ENCODE measurements at places on chromosomes 7 and 10.

DNA sequence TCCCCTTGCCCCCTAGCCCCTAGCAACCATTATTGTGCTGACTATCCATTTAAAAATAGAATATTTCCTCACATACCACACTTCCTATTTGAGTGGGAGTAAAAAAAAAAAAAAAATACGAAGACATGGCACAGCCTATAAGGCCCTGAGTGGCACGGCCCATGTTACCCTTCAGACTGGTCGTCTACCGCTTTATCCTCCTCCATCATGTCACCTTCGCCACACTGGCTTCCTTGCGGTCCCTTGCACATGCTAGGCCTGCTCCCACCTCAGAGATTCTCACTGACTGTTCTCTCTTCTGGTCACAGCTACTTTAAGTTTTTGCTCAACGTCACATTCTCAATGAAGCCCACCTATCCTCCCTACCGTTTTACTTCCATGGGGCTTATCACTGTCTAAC, 130.3 kb downstream of the ATE1 start:
- DNase-seq: no peak

GRCh38 chr7:99365318-99366141, 9.0 kb upstream of the ARPC1B start:
- no peak for DNase-seq

- no peak for DNase-seq
Measured at GRCh38 chr10:127024685-127025435, 119.6 kb downstream of the DOCK1 start.

GRCh38 chr7:19215412-19215811, 70.2 kb upstream of the FERD3L start:
- DNase-seq: peak; percentile 58

GRCh38 chr7:32481921-32482320, 8.3 kb downstream of the LSM5 start:
- DNase-seq: no peak

GRCh38 chr7:115449689-115450088, 527.8 kb downstream of the MDFIC start:
- DNase-seq: no peak

DNA sequence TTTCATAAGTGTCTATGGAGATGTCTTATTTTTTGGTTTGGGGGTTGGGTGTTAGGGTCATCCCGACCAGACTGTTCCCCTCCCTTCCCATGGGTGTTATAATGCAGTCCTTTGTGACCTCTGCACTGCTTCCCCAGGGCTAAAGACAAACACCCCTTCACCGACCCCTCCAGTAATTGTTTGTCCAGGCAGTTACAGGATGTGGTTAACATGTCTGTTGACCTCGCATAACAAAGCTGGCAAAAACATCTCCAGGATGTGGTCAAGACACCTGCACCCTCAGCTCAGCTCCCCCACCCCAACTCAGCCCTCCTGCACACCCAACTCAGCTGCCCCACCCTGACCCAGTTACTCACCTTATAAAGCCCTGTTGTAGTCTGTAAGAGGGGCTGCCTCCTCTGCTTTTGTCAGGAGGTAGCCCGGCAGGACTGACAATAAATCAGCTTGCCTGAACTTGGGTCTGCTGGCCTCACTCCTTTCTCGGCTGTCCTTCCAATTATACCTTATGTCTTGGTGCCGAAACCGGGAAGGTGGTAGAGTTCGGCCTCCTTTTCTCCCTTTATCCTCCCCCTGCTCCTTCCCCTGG, 102.2 kb downstream of the ZNF92 start:
- DNase-seq: no peak
